Stimulated activated CD4-positive, alpha-beta T cell treated with anti-CD3 and anti-CD28 coated beads, Interleukin-15, amount 100 ng/mL, for 1 hour (primary cell): ENCODE measurements at places on chromosomes 4 and X.

DNA sequence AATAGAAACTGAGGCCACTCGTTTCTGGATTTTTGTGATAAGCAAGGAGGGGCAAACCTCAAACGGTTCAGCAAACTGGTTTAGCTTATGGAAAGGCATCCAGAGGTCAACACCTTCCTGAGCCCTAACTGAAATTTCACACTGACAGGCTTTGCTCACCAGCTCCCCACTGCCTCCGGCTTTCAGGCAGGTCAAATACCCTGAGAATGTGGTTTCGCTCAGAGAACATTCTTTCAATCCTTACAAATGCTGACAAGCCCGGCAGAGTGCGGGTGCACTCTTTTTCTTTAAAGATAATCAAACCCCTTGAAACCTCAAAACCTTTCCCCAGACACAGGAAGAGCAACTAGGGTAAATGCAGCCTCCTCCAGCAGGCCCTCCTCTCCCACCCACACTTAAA, 41.5 kb downstream of the CD40LG start:
- DNase-seq: no peak

- DNase-seq: no peak
Observed at GRCh38 chr4:126742048-126742447, 890.7 kb upstream of the INTU start.

DNA sequence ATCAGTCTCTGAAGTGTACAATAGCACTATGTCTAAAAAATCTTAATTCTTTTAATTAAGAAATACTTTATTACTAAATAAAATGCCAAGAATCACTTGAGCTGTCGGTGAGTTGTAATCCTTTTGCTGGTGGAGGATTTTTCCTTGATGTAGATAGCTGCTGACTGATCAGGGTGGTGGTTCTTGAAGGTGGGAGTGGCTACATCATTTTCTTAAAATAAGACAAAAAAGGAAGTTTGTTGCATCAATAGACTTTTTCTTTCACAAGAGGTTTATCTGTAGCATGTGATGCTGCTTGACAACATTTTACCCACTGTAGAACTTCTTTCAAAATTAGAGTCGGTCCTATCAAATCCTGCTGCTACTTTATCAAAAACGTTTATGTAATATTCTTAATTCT, 68.8 kb upstream of the ZC4H2 start:
- no peak for DNase-seq

DNA sequence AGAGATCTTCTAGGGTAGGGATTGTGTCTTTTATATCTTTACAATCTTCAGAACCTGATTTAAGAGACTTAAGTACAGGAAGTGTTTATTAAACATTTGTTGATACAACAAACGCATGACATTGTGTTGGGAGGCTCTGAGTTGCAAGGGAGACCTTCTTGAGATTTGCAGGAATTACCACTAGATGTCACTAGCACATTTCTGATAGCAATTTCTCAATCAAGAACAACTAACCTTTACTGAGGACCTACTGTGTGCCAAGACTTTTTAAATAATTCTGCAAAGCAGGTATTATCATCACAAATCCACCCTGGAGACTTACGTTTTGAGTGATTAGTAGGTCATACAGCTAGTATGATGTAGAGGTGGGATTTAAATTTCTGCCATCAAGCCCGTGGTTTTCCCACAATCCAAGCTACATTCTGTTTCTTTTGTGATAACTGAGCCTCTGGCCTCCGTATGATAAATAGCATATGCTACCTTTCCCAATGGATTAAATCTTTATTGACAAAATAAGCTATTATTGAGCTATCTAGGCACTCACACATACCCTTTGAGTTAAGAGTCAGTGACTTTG, 986.0 kb downstream of the CCSER1 start:
- no peak for DNase-seq

DNA sequence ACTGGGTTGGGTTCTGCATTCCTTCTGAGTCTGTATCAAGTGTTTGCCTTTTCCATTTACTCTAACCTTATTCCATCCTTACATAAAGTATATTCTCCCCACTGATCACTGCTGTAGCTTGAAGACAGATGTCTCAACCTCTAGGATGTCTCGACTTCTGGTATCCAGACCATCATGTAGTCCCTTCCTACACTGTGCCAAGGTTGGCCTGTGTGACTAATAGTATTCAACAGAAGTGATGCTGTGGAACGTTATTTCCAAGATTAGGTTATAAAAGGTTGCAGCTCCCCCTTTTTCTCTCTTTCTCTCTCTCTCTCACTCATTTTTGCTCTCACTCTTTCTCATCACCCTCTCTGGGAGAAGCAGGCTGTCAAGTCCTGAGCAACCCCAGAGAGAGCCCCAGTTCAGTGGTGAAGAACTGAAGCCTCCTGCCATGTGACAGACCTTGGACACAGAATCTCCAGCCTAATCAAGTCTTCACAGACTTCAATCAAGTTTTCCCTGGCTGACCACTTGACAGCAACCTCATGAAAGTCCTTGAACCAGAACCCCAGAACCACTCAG, 75.4 kb downstream of the PRDM5 start:
- no peak for DNase-seq

DNA sequence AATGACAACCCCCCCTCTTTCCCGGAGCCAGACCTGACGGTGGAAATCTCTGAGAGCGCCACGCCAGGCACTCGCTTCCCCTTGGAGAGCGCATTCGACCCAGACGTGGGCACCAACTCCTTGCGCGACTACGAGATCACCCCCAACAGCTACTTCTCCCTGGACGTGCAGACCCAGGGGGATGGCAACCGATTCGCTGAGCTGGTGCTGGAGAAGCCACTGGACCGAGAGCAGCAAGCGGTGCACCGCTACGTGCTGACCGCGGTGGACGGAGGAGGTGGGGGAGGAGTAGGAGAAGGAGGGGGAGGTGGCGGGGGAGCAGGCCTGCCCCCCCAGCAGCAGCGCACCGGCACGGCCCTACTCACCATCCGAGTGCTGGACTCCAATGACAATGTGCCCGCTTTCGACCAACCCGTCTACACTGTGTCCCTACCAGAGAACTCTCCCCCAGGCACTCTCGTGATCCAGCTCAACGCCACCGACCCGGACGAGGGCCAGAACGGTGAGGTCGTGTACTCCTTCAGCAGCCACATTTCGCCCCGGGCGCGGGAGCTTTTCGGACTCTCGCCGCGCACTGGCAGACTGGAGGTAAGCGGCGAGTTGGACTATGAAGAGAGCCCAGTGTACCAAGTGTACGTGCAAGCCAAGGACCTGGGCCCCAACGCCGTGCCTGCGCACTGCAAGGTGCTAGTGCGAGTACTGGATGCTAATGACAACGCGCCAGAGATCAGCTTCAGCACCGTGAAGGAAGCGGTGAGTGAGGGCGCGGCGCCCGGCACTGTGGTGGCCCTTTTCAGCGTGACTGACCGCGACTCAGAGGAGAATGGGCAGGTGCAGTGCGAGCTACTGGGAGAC, 1.6 kb downstream of the PCDH10 start:
- DNase-seq: no peak

DNA sequence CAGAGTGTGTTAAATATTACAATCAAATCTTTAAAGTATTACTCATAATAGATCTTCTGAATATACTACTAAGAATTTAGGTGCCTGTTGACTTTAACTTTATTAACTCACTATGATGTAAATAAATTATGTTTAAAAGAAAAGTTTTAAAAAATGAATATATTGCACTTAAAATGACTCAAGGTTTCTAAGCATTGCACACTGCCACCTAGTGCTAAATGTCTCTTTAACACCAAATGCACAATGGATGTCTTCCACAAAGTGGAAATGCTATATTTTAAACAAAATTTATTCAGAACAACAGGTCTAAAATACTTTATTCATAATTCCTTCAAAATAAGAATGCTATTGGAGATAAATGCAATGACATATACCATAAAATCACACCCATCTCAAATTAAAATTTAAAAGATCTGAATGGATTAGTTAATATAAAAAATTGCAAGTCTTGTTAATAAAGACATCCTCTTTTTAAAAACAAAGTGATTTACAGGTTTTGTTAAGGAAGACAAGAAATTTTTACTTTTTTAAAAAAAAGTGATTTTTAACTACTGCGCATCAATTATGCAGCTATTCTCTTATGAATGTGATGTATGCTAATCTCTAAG, 5.5 kb downstream of the INPP4B start:
- no peak for DNase-seq

GRCh38 chr4:95980877-95981360, 141.0 kb downstream of the PDHA2 start:
- no peak for DNase-seq

DNA sequence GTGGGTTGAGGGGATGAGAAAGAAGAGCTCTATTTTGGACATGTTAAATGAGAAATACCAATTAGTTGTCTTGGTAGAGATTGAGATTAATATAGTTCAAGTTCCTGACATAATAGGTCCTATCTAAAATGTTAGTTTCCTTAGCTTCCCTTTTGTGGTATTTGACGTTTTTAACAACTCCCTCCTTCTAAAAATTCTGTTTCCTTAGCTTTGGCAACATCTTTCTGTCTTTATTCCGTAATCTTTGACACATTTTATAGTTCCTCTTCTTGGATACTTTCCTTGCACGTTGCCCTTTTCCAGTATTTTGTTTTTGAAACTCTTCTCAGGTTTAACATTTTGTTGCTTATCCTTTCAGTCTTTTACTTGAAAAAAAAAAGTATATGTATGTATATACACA, 36.9 kb downstream of the LAMTOR3 start:
- no peak for DNase-seq

DNA sequence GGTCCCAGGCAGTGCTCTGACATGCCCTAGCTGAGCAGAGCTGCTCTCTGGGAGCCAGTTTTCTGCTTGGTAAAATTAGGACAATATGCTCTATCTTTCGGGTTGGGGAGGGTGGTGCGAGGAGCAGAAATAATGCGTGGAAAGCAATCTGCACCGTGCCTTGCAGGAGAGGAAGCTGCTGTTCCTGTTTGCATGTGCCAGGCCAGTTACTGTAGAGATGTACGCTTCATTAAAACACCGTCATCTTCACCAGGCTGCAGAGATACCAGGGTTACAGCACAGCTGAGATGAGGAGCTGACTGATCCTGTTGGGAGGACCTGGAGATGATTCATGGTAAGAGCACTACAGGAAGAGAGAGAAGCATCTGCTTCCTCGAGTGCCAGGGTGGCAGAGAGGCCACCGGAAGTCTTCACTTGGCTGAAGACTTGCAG, 29.5 kb upstream of the IRF2 start:
- DNase-seq: no peak

- no peak for DNase-seq
Observed at GRCh38 chr4:80594701-80595100, 259.2 kb downstream of the CFAP299 start.

DNA sequence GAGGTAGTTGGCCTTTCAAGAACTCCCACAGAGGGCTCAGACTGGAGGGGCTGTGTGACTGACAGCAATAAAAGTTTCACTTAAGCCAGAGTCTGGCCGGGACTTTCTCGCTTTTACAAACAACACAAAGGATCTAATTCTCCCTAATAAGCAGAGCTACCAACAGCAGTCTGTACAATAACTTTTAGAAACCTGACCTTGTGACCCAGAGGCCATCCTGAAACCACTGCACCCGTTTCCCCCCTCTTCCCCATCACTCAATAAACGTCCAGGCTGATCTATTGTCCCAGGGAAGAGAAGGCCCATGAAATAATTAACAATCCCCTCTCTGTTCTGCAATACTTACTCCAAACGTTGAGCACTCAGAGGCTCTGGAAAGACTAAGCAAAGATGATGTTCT, 442.4 kb downstream of the ZIC3 start:
- no peak for DNase-seq

GRCh38 chrX:113726466-113726865, 857.4 kb upstream of the HTR2C start:
- no peak for DNase-seq

- DNase-seq: no peak
Observed at GRCh38 chr4:41590591-41590990, 52.6 kb downstream of the LIMCH1 start.

DNA sequence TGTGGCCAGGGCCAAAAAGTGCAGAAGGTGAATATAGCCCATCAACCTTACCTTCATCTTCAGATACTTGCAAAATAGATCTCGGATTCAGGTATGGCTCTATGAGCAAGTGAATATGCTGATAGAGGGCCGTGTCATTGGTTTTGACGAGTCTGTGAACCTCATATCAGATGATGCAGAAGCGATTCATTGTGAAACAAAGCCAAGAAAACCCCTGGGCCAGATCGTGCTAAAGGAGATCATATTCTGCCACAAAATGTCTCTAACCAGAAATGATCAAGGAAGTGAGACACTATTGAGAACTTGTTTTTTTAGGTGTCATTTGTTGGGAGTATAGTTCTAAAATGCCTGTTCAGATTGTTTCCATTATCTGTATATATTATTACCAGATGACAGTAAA, 48.3 kb downstream of the PDK3 start:
- no peak for DNase-seq

GRCh38 chr4:118790544-118790943, 45.4 kb downstream of the SEC24D start:
- DNase-seq: no peak

DNA sequence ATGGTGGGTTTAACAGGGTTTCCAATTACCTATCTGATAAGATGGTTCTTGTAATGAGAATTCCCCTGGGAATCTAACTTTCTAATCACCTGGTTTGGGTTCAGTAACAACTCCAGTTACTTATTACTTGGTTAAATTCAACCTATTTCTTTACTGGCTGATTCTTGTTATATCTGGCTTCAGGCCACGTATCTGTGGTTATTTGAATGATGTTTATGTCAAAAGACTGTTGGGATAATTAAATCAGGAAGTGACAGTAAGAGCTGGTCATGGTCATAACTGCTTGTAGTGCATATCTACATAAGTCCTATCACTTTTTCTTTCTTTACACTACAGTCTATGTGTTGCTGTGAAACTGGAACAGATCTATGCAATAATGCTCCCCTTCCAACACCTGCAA, 108.1 kb downstream of the MID1 start:
- DNase-seq: no peak

DNA sequence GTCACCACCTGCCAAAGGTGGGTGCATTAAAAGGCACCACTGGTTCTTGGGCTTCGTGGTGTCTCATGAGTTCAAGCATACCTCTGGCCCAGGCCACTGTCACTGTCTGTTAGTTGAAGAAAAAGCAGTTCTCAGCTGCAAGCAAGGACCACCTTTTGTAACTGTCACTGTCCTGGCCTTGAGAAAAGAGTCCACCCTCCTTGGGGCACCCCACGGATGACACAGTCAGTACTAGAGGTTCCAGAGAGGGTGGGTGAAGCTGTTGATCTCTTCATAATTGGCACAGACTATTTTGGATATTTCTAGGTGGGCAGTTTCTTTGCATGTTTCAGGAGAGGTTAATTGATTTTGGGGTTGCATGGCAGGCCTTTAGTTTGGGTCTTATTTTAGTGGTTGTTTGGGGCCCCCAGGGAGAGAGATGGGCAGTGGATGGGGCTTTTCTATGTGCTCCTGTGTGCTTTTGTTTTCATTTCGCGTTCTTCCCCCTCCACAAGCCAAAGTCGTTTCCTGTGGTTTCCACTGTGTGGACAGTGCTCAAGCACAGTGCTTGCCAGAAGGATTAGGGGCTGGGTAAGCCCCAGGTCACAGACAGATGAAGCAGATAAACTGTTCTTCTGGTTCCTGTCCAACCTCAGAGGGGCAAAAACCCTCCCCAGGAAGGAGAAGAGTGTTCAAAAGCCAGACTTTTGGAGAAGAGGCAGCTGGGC, 156.2 kb upstream of the PPP1R2C start:
- DNase-seq: no peak

GRCh38 chr4:58477950-58478349, 1367.8 kb upstream of the IGFBP7 start:
- DNase-seq: no peak
